ENCODE measurements at places on chromosomes 4 and X. TPM values are rescaled to one million over a fixed set of nuclear protein-coding genes. Genes with fewer than 3 reads are reported as not detected.

DNA sequence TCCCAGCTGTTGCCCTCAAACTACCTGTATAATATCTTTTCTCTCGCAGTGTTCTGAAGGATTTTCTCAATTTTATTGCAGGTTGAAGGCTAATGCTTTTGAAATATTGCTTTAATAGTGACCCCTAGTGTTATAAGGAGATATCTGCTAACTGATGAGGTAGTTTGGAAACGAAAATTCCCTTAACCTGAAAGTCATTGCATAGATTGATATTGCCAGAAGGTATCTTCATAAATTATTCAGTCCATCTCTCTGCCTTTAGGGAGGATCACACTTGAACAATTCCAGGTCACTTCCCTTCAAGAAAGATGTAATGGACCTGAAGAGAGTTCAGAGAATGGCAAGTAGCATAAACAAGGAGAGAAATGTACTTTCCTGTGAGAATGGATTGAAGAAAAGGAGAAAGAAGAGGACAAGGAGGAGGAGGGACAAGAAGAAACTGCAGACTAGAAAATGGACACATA lies 44.1 kb downstream of the TIGD4 start:
- no peak for DNase-seq

The RBM46 gene
- not detected for total RNA-seq

GRCh38 chr4:101911616-101912015 lies 121.1 kb downstream of the BANK1 start:
- DNase-seq, result no peak

The MAOB gene
- total RNA-seq, result 93.2 TPM

The TMEM35A gene
- 1.6 TPM for total RNA-seq

- DNase-seq, result no peak
Observed at GRCh38 chr4:89434364-89434988, 126.9 kb upstream of the GPRIN3 start.

The FDCSP gene
- not detected for total RNA-seq

- no peak for DNase-seq
Observed at GRCh38 chr4:156571146-156571545, 400.5 kb downstream of the PDGFC start.

- no peak for DNase-seq
Observed at GRCh38 chr4:32435308-32435707, 1715.1 kb downstream of the PCDH7 start.

The VCX3B gene
- not detected for total RNA-seq

- DNase-seq, result no peak
Observed at GRCh38 chr4:88333741-88334405, 44.8 kb upstream of the HERC6 start.

The BEND2 gene
- not detected for total RNA-seq

DNA sequence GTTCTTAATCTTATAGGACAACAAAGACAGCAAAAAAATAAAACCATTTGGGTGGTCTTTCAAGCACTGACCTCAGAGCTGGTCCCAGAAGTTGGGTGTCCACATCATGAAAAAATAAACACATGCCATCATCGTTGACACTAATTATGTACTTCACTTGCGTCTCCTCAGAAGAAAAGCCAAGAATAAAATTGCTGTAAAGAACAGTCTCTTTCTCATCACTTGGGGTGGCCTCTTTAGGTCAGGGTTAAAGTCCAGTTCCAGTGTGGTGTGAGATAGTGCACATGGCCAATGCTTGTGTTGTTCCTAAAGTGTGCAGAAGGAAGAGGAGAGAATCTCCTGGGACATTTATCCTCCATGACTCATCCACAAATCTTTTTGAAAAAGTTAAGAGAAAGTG lies 49.5 kb upstream of the IBSP start:
- DNase-seq, result no peak

The NLRP2B gene
- not detected for total RNA-seq

GRCh38 chr4:81498046-81498445 lies 26.3 kb upstream of the RASGEF1B start:
- no peak for DNase-seq

The TRO gene
- total RNA-seq, result 7.0 TPM

- DNase-seq, result no peak
Observed at GRCh38 chrX:11968991-11969390, 169.3 kb upstream of the FRMPD4 start.

DNA sequence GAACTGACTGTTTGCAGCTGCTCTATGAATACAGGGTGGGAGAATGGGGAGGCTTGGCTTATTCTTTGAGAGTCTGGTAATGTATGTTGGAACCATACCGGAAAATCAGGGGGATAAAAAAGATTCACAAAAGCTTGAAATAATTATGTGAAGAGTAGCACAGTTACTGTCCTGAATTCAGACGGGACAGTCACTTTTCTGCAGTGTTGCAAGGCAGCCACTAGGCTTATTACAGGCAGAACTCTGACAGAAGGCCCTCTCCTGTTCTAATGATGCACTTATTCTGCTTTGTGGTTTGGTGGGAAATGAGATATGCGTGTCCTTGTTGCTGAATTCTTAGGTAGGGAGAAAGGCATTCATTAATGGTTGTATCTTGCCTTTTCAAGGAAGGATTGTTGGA lies 37.2 kb downstream of the GUCY1B1 start:
- DNase-seq, result no peak

The BEX5 gene
- total RNA-seq, result not detected

The CTAG1A gene
- total RNA-seq, result not detected

The ZNF630 gene
- total RNA-seq, result 1.4 TPM

The MAGEA2B gene
- total RNA-seq, result not detected

The UFSP2 gene
- 22.5 TPM for total RNA-seq

- no peak for DNase-seq
Observed at GRCh38 chrX:46882266-46882665, 30.0 kb upstream of the JADE3 start.

- no peak for DNase-seq
Observed at GRCh38 chrX:118550792-118551191, 55.2 kb downstream of the DOCK11 start.

DNA sequence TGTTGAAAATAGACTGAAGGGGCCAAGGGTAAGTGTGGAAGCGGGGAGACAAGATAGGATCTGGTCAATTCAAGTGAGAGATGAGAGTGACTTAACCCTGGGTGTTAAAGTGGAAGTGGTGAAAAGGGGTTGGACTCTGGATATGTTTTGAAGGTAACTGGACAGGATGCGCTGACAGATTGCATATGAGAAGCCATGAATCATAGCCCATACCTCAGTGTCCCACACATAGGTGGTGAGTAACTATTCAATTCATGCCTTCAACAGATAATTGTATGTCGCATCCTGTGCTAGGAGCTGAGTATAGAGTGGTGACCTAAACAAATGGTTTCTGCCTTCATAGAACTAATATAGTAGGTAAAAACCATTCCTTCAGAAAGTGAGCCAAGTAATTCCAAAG lies 76.7 kb downstream of the KLHL34 start:
- DNase-seq, result no peak

GRCh38 chr4:139790291-139790690 lies 124.7 kb downstream of the MGST2 start:
- DNase-seq, result no peak

The NPNT gene
- total RNA-seq, result 40.6 TPM

DNA sequence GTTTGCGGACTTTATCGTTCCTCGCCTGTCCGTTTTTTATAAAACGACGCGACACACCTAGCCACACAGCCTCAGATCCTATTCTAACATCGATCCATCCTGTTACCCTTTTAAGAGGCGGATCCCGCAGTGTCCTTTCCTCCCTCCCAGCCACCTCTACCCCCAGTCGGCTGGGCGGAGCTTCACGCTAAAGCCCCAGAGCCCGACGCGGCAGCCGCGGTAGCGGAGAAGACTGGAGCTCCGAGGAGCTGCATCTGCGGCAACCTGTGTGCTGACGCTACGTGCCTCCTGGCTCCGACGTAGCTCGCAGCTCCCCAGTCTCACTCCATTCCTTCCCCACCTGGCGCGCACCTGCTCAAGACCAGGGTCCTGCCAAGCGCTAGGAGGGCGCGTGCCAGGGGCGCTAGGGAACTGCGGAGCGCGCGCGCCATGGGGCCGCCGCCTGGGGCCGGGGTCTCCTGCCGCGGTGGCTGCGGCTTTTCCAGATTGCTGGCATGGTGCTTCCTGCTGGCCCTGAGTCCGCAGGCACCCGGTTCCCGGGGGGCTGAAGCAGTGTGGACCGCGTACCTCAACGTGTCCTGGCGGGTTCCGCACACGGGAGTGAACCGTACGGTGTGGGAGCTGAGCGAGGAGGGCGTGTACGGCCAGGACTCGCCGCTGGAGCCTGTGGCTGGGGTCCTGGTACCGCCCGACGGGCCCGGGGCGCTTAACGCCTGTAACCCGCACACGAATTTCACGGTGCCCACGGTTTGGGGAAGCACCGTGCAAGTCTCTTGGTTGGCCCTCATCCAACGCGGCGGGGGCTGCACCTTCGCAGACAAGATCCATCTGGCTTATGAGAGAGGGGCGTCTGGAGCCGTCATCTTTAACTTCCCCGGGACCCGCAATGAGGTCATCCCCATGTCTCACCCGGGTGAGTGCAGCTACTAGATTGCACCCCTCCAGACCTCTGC lies at the start of gene RNF128:
Gene RNF128 (plus strand): TSS at position 217 of the 953 bp plus-strand sequence. CDS start 213 bp downstream, at position 430.
- no peak for DNase-seq

- no peak for DNase-seq
Observed at GRCh38 chr4:77074381-77074831, 1.4 kb downstream of the CCNI start.

The BMPR1B gene
- total RNA-seq, result 1.0 TPM

GRCh38 chr4:42641656-42642055 lies 15.2 kb downstream of the ATP8A1 start:
- DNase-seq, result no peak

- no peak for DNase-seq
Observed at GRCh38 chrX:101659601-101660063, at the start of gene ARMCX2. Gene ARMCX2, minus strand, starts transcription at chrX:101659850. Its CDS starts 2,262 bp downstream, at chrX:101657588.

DNA sequence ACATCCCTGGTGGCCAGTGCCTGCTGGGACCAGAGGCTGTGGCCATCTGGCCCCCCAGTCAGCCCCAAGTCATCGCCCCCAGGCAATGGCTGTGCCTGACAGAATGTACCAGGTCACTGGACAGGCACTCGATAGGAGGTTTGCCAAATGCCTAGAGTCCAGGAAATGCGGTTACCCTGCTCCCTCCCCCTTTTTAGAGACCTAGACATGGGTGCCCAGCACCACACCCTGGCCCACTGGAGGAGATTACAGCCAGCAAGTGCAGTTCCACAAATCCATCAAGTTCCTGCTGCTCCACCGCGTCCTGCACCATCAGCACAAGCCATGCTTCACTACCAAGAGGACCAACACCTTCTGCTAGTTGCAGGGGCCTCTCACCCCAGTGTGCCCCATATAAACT lies 16.2 kb upstream of the ZFX start:
- no peak for DNase-seq

DNA sequence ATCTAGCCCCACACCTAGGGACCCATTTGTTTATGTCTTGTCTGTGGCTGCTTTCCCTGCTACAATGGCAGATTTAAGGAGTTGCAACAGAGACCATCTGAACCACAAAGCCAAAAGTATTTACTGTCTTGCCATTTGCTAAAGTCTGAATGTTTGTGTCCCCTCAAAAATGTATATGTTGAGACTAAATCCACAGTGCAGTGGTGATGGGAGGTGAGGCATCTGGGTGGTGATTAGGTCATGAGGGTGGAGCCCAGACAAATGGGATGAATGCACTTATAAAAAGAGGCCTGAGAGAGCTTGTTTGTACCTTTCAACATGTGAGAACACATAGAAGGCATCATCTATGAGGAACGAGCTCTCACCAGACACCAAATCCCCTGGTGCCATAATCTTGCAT lies 137.3 kb downstream of the TMEM144 start:
- DNase-seq, result no peak

The SHROOM4 gene
- total RNA-seq, result 49.0 TPM

- DNase-seq, result no peak
Observed at GRCh38 chr4:157895205-157895604, 277.6 kb downstream of the GASK1B start.

The COL4A5 gene
- total RNA-seq, result 10.4 TPM

DNA sequence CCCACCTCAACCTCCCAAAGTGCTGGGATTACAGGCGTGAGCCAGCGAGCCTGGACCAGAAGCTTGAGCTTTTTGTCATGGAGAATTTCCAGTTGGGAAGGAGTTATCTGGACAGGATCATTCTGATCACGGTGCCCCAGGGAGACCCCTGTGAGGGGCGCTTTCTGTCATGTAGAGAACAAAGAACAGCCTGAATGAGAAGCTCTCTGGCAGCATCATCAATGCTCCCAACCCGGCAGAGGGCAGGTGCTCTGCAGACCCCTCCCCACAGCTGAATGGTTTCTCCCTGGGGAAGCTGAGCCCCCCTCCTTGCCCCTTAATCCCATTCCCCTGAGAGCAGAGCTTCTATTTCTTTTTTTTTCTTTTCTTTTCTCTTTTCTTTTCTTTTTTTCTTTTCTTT lies 7.3 kb upstream of the CSF2RA start:
- no peak for DNase-seq

DNA sequence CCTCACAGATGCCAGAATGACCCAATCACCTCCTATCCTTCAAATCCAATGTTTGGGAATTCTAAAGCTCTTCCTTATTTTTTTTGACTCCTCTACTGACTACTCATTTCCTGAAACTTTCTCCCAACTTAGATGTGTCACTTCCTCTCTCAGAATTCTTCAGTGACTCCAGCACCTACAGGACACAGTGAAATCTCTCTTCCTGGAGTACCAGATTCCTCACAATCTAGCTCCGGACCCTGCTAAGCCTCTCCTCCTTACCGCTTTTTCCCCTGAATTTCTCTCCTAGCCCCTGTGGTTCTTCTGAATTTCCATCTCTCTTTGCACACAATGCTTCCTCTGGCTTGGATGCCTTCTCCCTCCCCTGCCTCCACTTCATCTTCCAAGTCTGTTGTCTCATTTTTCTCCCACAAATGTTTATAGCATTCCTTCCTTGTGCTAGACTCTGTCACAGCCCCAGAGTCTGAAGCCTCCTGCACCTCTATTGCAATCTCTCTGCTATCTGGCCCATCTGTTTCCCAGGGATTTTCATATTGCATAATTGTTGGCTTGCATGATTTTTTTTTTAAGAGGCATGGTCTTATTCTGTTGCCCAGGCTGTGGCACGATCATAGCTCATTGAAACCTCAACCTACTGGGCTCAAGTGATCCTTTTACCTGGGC lies 80.1 kb downstream of the ANAPC4 start:
- no peak for DNase-seq

DNA sequence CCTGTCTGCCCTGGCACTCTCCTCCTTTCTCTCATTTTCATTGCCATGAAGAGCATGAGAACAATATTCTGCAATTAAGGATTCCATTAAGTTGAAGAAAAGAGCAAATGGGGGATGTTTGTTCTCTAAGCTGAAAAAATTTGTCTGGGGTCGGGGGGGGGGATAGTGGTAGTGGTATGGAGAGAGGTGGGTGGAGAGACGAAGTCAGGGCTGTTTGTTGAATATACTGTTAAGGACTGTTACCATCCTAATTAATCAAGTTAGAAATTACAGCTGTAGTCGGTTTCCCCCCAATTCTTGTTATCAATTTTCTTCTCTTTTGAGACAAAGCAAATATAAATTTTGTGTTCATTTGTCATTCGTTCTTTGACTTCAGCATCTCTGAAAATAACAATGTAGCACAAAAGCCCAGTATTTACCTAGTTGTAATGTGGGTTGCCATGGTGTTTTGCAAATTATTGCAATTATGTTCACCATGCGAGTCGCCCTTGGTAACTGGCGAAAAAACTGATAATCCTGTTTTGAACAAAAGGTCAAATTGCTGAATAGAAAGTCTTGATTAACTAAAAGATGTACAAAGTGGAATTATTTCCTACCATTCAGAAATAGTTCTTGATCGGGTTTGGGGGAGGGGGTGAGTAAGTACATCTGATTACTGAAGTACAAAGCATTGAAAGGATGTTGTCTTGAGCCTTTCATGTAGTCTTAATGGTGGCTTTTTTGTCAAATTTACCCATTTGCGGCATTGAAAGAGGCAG lies 139.1 kb downstream of the ARX start:
- no peak for DNase-seq

- DNase-seq, result no peak
Observed at GRCh38 chr4:85491527-85491926, 16.6 kb downstream of the ARHGAP24 start.

The GPR50 gene
- total RNA-seq, result not detected

The SULT1B1 gene
- 3.1 TPM for total RNA-seq

The CT45A5 gene
- not detected for total RNA-seq

The SPANXN3 gene
- total RNA-seq, result not detected

All from omental fat pad (tissue), 4 donors.